ENCODE measurements at places on chromosomes 7 and 10.

DNA sequence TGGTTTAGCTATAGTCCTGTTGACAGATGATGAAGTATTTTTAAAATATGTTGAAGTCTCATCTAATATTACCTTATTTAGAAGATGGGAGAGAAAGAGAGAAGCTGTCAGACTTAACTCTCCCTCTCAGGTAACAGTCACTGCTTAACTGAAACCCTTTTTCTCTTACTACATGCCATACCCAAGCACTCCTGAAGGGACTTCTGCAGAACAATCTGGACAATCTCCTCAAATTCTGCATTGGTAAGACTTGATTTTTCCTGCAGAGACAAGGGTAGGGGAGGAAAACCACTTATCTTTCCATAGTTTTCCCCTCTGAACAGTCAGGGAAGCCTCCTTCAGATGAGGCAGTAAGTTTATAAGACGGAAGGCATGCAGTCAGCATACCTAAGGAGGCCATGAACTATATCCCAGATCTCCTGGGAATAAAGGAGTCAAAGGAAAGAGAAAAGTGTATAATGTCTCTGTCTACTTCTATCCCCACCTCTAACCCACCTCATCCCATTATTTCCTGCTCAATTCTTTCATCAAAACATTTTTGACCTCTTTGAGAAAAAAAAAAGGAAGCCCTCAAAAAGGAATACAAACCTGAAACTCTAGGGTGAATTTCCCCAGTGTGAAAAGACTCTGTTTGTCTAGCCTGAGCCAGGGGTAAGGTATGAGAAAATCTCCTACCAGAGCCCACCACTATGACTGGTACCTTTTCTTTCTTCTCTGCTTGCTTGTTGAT lies 9.4 kb downstream of the ZCWPW1 start:
- DNase-seq, result no peak

GRCh38 chr7:45183711-45184210 lies 26.2 kb downstream of the RAMP3 start:
- no peak for DNase-seq

- no peak for DNase-seq
Observed at GRCh38 chr7:12674053-12674452, 13.4 kb upstream of the ARL4A start.

GRCh38 chr10:48968036-48968435 lies 28.4 kb upstream of the LRRC18 start:
- DNase-seq, result no peak
